ENCODE measurements at places on chromosomes 11 and 22.

GRCh38 chr11:70117567-70118145, 39.5 kb downstream of the ANO1 start:
- DNase-seq, result no peak

GRCh38 chr11:107651672-107652071, 60.2 kb downstream of the SLN start:
- no peak for DNase-seq

DNA sequence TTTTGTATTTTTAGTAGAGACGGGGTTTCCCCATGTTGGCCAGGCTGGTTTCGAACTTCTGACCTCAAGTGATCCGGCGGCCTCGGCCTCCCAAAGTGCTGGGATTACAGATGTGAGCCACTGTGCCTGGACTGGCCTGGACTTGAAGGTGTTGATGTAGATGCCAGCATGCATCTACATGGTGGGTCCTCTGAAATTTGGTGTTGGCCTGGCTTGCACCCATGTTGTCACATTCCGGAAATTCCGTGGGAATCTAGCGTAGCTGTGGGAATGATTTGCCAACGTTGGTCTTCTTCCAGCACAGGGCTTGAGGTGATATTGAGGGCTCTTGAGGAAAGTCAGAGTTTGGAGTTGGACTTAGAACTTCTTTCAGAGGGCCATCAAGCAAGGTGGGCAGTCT, 6.5 kb downstream of the PACS1 start:
- DNase-seq, result no peak

DNA sequence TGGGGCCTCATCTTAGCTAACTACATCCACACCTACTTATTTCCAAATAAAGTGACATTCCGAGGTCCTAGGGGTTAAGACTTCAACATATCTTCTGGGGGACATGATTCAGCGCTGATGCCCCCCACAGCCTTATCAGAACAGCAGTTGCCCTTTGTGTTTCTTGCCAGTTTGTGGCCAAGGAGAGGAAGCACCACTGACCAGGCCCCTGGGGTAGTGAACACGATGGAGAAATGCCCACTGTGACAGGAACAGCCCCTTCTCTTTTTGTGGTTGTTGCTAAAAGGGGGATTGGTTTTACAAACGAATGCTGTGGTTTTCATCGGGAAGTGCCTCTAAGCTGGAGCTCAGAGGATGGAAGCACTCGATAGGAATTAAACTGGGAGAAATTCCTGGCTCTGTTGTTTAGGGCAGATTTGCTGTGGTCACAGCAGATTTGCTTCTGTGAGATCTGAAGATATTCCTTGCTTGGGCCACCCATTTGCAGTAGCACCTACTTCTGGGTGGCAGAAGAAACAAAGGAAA, 88.8 kb downstream of the ABTB2 start:
- DNase-seq, result no peak

- DNase-seq, result peak; percentile 30
These were observed 5.0 kb downstream of the UQCR10 start for GRCh38 chr22:29772170-29772641.

DNA sequence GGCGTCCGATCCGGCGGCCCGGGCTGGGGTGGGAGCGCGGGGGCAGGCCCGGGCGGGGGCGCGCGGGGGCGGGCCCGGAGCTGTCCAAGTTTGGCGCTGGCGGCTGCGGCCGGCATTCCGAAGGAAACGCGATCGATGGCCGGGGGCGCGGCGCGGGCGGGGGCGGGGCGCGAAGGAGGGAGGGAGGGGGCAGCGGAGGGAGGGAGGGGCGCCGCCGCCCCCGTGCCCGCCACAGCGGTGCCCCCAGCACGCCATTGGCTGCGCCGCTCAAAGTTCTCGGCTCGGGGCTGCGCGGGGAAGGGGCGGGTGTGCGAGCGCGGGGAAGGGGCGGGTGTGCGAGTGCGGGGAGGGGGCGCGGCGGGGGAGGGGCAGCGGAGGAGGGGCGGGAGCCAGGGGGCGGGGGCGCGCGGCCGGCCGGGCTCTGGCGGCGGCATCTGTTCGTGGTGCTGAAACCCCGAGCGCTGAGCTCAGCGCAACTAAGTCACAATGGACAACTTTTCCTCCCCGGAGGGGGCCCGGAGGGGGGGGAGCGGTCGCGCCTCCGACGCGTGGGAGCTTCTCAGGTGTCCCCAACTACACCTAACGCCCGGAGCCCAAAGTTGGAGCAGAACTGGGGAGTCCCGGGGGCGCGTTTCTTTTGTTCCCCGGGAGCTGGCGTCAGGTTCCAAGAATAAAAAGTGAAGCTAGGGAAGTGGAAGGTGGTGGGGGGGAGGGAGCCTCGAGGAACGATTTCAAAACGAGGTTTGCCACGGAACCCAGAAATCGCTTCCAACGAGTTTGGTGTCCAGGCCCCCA, 2.2 kb downstream of the PHF21B start:
- DNase-seq, result no peak

GRCh38 chr11:45918962-45919675, 1.4 kb upstream of the PEX16 start:
- DNase-seq, result no peak

GRCh38 chr22:20673295-20674195, 100.4 kb upstream of the SERPIND1 start:
- DNase-seq, result no peak

GRCh38 chr22:21098099-21098671, 52.4 kb downstream of the LRRC74B start:
- DNase-seq, result no peak

GRCh38 chr11:106178361-106178760, 100.9 kb downstream of the AASDHPPT start:
- no peak for DNase-seq

DNA sequence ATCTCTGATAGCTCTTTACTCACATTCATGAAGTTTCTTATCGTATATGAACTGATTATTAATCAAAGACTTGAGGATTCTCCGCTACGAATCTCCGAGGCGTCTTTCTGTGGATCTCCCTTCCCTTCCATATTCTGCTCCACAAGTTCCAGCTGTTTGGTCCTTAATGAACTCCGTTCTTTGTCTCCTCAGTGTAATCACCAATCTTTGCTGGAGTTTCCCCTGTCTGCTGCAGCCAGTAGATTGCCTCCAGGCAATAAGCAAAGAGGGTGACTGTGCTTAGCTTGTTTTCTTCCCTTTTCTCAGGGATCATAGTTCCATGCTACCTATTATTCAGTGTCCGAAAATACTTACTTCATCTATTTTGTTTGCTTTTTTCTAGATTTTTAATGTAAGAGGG, 169.6 kb upstream of the FOLH1 start:
- DNase-seq, result no peak

DNA sequence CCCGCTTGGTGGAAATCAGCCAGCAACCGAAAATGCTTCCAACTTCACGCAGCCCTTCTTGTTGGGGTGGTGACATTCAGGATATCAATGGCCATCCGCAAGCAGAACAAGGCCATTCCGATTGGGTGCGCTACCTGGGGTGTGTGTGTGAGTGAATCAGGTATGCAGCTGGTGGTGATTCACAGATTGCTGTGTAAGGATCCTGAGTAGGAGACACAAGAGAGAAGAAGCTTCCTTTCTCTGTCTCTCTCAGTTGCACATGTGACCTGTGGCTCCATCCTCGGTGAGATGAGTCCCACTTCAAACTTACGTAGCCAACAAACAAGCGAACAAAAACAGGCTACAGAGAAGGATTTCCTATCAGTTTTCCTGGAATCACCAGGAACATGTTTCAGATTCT, 9.6 kb upstream of the TMEM184B start:
- DNase-seq, result no peak

DNA sequence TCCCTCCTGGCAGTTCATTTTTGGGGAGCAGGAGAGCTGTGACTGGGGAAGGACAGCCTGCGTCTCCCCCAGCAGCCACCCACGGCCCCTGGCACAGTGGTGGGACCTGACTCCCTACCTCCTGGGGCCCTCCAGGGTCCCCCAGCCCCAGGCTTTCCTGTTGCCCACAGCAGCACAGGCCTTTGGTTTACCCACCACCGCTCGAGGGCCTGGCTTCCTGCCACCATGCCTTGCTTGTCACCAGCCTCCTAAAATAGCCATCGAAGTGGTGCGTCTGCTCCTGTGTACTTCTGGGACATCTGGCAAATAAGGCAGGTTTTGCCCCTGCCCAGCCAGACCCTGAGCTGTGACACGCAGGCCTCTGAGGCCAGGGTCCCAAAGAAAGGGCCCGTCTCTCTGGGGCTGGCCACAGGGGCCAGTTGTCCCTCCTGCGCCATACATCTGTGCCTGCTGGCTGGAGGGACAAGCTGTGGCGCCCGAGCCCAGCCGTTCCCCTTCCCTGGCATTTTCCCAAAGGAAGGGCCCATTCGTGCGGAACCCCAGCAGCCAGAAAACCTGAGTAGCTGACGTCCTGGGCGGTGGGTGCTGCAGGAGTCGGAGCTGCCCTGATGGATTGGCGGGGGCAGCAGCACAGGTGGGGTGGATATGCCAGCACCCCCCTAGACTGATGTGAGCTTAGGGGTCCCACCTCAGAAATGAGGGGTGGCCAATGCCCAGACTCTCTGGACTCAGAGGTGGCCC, 14.6 kb downstream of the PHLDA2 start:
- DNase-seq, result no peak

Data from HL-60 (cell line).